Hepatic stellate cell (primary cell): ENCODE measurements at places on chromosomes 2 and 18.

DNA sequence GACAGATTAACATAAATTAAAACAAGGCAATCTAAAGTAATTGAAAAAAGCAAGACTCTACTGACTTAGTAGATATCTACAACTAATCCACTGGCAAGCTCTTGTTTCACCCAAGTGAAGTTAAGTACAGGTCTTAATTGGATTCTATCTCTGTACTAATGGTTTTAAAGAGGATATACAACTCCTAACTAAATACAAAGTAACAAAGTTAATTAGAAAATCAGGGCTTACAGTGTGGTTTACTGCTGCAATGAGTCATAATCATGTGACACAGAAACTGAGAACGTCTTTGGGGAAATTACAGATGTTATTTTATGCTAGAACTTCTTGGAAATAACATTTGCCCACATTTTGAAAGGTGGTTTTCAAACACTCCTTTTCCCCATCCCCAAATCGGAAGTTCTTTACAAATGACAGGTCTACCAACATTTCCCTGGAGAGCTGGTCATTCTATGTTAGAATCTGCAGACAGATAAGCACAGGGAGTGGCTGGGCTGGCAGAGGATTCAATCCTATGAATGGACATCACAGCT is 245.3 kb downstream of the STK39 start:
- DNase-seq, result no peak

DNA sequence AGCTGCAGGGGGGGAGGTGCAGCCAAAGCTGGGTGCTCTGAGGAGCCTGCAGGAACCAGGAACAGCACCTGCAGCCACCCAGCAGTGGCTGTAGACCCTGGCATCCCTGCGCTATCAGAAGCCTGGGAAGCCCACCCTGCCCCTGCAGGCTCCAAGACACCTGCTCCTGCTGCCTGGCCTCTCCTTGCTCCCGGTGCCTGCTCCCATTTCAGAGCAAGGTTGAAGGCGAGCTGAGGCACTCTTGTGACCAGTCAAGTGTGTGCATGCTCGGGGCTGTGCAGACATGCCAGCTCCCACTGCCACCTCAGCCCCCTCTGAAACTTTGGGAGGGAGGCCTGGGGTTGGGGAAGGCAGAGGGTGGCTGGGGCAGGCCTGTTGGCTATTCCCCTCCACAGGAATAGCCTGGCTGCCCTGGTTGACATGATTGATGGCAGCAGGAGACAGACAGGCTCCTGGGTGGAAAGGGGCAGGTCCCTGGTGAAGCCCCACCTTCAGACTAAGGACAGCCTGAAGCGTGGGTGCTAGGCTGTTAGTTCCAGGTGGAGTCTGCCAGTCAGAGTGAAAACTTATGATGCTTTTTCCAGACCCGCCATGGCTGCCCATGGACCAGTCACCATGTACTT is 151.4 kb downstream of the MBD5 start:
- no peak for DNase-seq

- DNase-seq, result no peak
These were observed 184.1 kb downstream of the CDH7 start for GRCh38 chr18:65934874-65935273.

DNA sequence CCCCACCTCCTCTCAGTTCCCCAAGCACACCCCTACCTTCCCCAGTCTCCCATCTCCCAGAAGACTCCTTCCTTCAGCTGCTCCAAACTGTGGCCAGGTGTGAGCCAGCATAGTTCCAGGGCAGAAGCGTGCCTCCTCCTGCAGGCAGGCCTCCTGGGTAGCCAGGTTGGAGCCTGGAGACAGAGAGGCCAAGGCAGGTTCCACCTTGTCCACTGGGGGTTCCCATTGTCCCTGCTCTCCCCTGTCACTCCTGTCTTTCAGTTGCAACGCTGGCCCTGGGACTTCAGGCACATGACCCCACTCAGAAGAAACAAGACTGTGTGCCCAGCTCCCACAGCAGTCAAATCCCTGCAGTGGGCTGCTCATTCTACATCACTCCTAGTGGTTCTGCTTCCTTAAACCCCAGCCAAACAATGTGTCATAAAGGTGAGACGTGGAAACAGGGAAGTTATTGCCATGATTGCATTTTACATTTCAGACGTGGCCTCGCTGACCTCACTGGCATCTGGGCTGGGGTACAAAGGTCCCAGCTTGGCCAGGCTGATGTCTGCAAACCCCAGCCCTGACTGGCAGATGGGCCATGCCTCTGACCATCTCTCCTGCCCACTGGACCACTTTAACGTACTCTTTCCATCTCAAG is 96.5 kb upstream of the BOD1L2 start:
- DNase-seq, result no peak

DNA sequence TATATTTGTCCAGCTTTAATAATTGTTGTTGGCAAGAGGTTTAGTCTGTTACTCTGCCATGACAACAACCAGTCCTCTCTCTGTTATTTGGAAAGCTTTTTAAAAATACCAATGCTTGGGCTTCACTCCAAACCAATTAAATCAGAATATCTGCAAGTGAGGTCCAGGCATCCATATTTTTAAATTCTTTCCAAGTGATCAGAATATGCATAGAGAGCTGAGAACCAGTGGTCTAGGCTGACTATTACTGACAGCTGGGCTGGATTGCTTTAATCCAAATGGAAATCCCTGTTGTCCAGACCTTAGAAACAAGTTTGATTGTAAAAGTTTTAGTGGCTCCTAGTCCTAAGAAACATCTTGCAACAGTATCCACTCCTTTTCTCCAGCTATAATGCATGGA is 1059.7 kb upstream of the ACVR2A start:
- DNase-seq, result no peak
